Testis (tissue), 5 donors: ENCODE measurements at places on chromosomes 1 and 21. TPM values are rescaled to one million over a fixed set of nuclear protein-coding genes. Genes with fewer than 3 reads are reported as not detected.

DNA sequence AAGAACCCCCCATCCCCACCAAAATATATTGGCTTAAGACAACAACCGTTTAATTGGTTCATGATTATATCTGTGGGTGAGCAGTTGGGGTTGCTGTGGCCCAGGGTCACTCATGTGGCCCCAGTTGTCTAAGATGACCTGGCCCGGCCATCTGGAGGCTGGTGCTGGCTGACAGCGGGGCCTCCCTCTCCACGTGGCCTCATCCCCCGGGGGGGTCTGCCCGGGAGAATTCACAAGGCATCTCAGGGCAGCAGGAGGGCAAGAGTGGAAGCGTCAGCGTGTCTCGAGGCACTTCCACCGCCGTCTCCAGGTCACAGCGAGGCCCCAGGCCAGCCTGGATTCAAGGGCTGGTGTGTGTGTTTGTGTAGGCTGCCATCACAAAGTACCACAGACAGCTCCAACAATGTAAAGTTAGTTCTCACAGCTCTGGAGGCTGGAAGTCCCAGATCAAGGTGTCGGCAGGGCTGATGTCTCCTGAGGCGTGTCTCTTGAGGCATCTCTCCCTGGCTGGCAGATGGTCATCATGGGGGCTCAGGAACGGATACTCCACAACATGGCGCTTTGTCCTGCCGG, 11.0 kb upstream of the UTS2 start:
- DNase-seq = no peak

- DNase-seq = no peak
Measured at GRCh38 chr1:222994511-222995235, 148.4 kb downstream of the TLR5 start.

- no peak for DNase-seq
Measured at GRCh38 chr1:84675106-84675505, 15.2 kb downstream of the SSX2IP start.

DNA sequence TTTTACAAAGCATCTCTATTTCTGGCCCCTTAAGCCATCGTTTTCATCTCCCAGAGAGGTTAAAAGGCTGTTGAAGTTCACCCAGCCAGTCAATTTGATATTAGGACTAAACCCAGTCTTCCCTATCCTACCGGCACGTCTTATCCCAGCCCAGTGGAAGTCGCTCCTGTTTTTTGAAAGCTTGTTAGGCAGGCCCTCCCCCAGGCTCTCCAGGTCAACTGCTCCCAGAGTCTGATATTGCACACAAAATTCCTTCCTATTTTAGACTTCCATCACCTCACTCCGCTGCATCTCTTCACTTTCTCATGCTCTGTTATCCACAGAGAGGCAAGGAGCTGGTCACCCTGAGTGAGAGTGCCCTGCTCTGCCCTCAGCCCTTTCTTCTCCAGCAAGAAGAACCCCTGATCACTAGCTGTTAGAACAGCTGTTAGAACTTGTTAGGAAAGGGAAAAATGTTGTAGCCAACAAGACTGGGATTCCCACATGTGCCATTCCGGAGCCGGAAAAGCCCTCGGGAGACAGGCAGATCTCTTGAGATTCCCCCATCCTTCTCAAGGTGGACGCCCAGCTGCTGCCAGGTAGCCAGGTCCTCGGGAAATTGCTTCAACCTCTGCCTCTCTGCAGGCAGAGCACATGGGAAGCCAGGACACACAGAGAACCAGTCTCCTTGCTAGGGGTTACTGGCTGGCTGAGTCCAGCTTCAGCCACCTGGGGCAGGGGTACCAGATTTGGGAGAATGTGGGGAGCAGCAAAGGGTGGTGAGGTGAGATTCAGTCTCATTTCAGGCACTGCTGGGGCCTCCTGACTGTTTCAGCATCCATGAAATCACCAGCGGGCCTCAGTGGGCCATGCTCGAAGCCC, 25.7 kb downstream of the PLXNA2 start:
- no peak for DNase-seq

GRCh38 chr1:78113156-78113916, 67.6 kb downstream of the GIPC2 start:
- DNase-seq = no peak

GRCh38 chr1:87273291-87273690, 55.4 kb upstream of the LMO4 start:
- no peak for DNase-seq

GRCh38 chr1:179108644-179109043, 26.8 kb downstream of the TOR3A start:
- no peak for DNase-seq

GRCh38 chr1:55816456-55817426, 601.6 kb upstream of the USP24 start:
- no peak for DNase-seq

DNA sequence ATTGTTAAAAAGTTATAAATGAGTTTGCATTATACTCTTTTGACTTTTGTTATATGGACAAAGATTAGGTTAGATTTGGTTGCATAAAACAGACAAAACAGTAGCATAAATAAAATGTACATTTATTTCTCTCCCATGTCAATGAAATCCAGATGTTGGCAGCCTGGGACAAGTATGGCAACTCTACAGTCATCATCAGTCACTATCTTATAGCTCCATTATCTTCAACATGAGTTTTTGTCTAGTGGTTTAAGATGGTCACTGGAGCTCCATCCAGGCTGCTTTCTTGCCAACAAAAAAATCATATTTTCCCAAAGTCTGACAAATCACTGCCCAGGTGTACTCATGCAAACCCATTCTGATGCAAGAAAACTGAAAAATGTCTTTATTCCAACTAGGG, 83.8 kb downstream of the CD58 start:
- no peak for DNase-seq

SPATA6 gene
- polyA plus RNA-seq = 268 TPM
